Aorta (tissue), 5 donors: ENCODE measurements at places on chromosomes 6 and 20. TPM values are rescaled to one million over a fixed set of nuclear protein-coding genes. Genes with fewer than 3 reads are reported as not detected.

GRCh38 chr6:158068893-158069799, 87.5 kb downstream of the SYNJ2 start:
- peak; percentile 82 for DNase-seq

DNA sequence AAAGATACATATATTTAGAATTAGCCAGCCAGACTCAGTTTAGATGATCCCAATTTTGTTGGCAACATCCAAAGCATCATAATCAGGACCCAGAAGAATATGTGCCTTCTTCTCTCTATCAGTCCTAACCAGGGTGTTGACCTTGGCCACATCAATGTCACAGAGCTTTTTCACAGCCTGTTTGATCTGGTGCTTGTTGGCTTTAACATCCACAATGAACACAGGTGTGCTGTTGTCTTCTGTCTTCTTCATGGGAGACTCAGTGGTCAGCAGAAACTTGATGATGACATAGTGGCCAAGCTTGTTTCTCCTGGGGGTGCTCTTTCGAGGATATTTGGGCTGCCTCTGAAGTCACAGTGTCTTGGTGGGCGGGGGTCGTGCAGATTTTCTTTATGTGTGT, 84.9 kb downstream of the MKKS start:
- no peak for DNase-seq

RIMS4 gene
- 2.8 TPM for total RNA-seq

C6orf15 gene
- not detected for total RNA-seq

SYCP2 gene
- total RNA-seq, result 2.4 TPM

MEI4 gene
- total RNA-seq, result 0.12 TPM

MAFB gene
- total RNA-seq, result 55.0 TPM

GRCh38 chr6:166655251-166655650, 28.2 kb upstream of the RPS6KA2 start:
- DNase-seq, result no peak

IP6K3 gene
- not detected for total RNA-seq

DNA sequence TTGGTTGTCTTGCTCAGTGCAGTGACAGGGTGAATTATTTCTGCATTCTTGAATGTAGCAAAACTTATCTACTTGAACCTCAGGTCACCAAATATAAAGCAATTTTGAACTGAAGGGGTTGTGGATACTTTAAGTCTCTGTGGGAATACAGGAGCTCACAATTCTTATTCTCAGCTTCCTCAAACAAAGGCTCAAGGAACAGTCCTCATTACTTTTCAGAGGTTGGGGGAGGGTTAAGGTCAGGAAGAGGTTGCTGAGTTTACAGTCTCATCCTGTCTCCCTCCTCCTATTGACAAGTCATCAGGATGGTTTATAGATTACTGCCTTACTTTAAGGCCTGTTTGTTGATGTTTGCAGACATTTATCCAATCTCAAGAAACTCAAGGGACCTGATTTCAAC, 143.6 kb upstream of the SPACA1 start:
- no peak for DNase-seq

ASIP gene
- not detected for total RNA-seq

- no peak for DNase-seq
Measured at GRCh38 chr6:41268478-41268877, 18.0 kb downstream of the TREM1 start.

- DNase-seq, result no peak
Measured at GRCh38 chr6:11931296-11932035, 80.6 kb upstream of the HIVEP1 start.
